T-helper 1 cell (primary cell): ENCODE measurements at places on chromosomes 16 and 17.

- no peak for DNase-seq
Measured at GRCh38 chr17:78600181-78600721, 23.1 kb upstream of the DNAH17 start.

DNA sequence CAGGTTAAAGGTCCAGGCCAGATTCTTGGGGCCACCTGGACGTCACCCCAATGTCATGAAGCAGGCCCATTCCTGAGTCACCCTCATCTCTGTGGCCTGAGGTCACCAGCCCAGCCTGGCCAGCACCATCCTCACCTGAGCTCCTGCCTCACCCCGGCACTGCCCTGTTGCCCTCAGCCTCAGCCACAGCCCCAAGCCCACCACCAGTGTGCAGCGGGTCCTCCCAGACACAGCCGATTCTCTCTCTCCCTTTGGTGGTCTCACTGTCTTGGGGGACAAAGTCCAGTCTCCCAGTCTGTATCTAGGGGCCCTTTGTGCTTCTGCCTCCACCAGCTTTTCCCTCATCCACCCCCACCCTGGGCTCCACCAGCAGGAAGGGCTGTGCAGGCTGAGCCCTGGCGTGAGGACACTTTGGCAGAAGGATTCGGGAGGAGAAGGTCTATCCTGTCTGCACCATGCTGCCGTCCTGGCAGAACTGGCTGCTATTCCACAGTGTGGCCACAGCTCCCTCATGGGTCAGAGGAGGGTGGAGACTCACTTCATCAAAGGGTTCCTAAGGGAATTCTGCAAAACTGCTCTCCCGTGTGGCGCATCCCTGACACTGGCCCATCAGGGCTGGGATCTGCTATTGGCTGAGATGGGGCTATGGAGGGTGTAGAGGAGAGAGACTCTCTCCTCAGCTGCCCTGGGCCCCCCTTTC, 64.3 kb downstream of the PRMT7 start:
- DNase-seq = no peak

GRCh38 chr17:41096055-41096454, 1.9 kb downstream of the KRTAP4-8 start:
- DNase-seq = no peak

DNA sequence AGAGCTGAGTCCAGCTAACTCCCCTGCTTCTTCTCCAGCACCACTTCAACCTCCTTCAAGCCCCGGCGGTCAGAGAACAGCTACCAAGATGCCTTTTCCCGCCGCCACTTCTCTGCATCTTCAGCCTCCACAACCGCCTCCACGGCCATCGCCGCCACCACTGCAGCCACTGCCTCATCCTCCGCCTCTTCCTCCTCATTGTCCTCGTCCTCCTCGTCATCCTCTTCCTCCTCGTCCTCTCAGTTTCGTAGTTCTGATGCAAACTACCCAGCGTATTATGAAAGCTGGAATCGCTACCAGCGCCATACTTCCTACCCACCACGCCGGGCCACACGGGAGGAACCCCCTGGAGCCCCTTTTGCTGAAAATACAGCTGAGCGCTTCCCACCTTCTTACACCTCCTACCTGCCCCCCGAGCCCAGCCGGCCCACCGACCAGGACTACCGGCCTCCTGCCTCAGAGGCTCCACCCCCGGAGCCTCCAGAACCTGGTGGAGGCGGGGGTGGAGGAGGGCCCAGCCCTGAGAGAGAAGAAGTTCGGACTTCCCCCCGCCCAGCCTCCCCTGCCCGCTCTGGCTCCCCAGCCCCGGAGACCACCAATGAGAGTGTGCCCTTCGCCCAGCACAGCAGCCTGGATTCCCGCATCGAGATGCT, 7.1 kb downstream of the SETD1A start:
- DNase-seq = no peak

DNA sequence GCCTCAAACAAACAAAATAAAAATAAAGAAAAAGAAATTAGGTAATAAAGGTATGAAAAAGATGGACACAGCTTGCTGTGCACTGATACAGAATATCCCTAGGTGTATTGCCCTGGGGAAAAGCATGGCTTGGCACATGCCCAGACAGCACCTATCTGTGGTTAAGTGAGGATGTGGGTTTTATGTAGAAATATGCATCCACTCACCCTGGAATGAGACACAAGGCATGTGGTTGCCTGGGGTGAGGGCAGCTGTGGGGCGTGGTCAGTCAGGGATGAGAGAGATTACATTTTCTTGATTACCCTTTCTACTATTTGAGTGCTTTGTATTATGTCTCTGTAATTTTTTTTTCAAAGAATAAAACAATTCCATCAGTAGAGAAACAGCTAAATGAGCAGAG, 6.9 kb downstream of the PLLP start:
- no peak for DNase-seq

GRCh38 chr16:78925083-78925767, 675.3 kb downstream of the MAF start:
- DNase-seq = no peak

- DNase-seq = no peak
Measured at GRCh38 chr17:55219459-55219858, 45.3 kb upstream of the HLF start.

DNA sequence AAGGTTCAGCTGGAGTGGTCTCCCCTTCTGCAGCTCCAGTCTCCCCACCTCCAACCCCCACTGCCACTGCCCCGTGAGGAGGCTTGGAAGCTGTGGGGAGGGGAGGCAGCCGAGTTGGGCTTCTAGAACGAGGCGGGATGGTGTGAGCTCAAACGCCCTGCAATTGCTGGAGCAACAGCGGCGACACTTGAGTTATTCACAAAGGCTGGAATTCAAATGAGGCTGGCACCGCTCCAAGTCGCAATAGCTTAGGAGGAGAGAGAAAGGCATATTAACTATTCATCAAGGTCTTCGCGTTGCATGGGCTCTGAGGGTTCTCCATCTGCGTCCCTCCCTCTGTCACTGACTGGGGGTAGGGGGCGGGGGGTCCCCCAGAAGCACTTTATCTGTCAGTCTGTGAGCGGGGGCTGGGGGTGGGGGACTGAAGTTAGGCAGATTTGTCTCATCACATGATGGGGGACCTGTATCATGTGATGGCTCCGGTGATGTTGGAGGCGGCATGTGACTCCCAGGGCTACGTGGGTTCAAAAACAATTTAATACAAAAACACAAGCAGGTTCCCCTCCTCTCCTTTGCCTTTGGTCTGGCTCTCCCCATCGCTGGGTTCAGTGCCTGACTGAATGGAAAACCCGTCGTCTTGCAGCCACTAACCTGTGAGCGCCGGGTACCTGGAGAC, 70.5 kb downstream of the RBBP6 start:
- DNase-seq = no peak

GRCh38 chr17:28948342-28948741, 3.0 kb downstream of the PHF12 start:
- DNase-seq = no peak
